GM12892 (cell line): ENCODE measurements at places on chromosomes 12 and 14.

DNA sequence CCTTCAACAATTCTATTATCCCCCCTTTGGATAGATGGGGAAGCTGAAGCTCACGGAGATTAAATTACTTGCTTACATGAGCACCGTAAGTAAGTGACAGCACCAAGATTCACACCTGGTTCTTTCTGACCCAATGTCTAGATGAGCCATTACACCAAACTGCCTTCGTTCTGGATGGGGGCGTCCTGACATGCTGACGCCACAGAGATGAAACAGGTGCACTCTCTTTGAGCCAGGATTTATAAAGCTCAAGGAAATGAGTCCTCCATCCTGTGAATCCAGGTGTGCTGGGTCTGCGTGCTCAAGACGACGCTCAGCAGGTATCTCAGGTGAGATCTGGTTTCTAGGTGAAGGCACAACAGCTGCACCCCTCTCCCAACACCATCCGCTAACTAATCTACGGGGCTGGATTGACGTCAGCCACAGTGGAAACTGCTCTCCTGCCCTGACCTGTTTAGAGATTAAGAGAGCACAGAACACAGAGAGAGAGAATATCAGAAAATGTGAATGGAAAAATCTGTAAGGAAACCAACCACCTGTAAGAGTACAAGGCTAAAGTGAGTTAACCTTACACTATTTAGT is 61.6 kb downstream of the KSR2 start:
- DNase-seq = no peak

DNA sequence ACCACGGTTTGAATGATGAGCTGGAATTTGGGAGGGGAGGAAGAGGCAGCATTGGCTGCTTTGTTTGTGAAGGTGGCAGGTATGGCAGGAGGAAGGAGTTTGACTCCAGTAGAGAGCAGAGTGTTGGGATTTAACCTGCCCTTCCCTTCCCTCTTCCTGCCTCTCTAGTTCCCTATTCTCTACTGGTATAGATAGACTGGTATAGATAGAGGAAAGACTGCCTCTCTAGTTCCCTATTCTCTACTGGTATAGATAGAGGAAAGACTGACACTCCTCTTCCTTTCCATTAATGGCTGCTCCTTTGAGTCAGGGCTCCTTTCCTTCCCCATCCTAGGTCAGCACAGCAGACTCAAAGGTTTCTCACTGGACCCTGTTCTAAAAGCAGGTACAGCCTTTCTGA is 8.4 kb upstream of the SYCP3 start:
- DNase-seq = no peak

- no peak for DNase-seq
Observed at GRCh38 chr12:63319386-63319785, 168.4 kb upstream of the AVPR1A start.

DNA sequence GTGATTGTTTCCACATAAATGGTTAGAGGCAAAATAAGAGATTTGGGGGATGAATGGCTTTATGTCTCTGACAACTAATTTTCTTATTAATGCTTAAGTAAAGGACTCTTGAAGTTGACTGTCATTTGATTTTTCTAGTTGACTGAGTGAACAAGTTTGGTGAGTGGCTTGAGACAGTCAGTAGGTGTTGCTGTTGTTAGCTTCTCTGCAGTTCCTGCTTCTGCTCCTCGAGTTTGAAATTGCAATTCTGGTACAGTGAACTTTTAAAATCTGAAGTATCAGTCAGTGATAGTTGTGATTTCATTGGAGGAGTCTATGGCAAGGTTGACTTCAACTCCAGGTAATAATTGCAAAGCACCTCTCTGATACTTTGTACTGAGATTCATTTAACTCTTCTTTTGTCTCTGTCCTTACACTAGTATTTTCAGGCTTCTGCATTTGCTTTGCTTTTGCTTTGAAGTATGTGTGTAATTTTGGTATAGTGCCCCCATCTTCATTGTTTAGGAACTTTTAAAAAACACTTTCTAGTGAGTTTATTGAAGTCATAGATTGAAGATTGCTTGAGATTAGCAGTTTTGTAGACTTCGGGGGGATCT is 415.5 kb downstream of the PCNX1 start:
- DNase-seq = no peak

DNA sequence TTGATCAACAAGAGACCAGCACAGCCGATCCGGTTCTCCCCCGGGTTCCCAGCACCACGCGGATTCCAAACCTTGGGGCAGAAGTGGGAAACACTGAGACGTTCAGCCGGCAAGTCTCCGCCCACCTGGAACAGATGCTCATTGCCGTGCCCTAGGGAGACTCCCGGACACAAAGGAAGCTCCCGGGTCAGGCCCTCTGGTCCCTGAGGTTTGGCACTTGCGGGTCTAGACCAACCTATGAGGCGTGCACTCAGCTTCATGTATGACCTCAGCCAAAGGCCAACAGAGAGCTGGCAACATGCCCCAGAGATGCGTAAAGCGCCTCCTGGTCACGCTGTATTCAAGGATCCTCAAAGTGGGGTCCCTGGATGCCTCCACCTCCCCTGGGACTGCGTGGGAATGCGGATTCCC is 2.5 kb downstream of the RIMBP2 start:
- DNase-seq = no peak

GRCh38 chr14:105093431-105094192 is 28.4 kb upstream of the GPR132 start:
- DNase-seq = peak; percentile 89

- no peak for DNase-seq
Observed at GRCh38 chr12:125738211-125738610, 673.0 kb downstream of the AACS start.

DNA sequence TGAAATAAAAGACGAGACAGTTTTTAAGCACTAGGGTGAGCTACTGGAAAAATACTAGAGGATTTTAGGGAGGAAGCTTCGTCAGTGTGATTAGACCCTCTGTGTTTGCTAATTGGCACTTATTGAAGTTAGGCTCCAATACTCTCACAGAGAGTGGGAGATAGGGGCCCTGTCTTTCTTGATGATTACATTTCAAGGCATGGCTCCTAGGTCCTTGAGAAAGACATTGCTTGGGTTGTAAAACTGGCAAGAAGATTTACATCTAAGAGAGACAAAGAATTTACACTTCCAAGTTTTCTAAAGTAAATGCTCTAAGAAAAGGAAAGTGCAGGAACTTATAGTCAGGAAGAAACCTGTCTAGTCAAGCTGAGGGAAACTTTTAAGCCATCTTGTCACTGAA is 183.2 kb downstream of the C12orf50 start:
- no peak for DNase-seq

- DNase-seq = peak; percentile 28
Observed at GRCh38 chr12:80936642-80937390, 918 bp downstream of the LIN7A start.

DNA sequence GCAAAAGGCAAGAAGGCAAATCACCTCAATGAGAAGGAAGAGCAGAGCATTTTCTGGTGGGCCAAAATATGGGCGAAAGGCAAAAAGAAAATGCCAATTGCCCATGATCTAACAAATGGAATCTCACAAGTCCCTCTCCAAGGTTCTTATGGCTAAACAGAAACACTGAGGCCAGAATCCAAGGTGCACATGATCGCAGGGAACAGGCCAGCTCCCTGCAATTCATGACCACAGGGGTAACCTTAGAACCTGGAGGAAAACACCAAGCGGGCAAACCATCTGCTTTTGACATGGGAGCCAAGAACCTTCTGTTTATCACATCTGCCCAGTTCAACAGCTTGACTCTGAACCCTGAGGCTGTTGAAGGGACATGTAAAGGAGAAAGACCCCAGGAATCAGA is 60.0 kb downstream of the NT5DC3 start:
- no peak for DNase-seq
